Melanocyte of skin (primary cell): ENCODE measurements at places on chromosomes 2 and 18. TPM values are rescaled to one million over a fixed set of nuclear protein-coding genes. Genes with fewer than 3 reads are reported as not detected.

Gene NT5DC4
- not detected in 2 replicates for total RNA-seq

Gene UGT1A10
- not detected in 2 replicates for total RNA-seq

Gene HOXD4
- under 0.01 TPM in 1 of 2 replicates, not detected in the other for total RNA-seq

Gene ZBTB14
- total RNA-seq, result 13.3 and 16.2 TPM in 2 replicates

Gene ADD2
- total RNA-seq, result 0.67 and 2.6 TPM in 2 replicates

Gene ERFE
- total RNA-seq, result 0.77 and 2.0 TPM in 2 replicates

Gene EFR3B
- 35.3 and 37.9 TPM in 2 replicates for total RNA-seq

Gene EML6
- 0.33 and 0.93 TPM in 2 replicates for total RNA-seq

Gene CHN1
- total RNA-seq, result 8.3 and 19.6 TPM in 2 replicates

Gene LTBP1
- 2.3 and 4.3 TPM in 2 replicates for total RNA-seq
